ENCODE measurements at places on chromosomes 5 and 9.

DNA sequence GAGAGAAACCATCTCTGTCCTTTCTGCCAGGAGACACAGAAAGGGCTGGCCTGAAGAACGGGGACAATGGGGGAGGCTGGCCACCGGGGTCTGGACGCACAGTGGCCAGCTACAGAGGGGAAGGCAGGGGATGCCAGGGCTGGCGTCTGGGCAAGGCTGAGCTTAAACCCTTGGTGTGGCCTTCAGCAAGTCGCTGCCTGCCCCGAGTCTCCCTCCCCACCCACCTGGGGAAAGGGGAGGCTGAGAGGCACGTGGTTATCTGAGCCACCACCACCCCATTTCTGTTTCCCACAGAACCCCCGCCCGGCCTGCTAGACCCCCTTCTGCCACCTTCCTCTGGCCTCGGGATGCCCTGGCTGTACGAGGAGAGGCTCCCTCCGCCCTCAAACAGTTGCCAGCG lies 115.3 kb downstream of the VAV2 start:
- DNase-seq: no peak

GRCh38 chr9:107827304-107827703 lies 337.7 kb upstream of the KLF4 start:
- no peak for DNase-seq

- DNase-seq: no peak
Observed at GRCh38 chr5:121086671-121087070, 622.6 kb downstream of the PRR16 start.

DNA sequence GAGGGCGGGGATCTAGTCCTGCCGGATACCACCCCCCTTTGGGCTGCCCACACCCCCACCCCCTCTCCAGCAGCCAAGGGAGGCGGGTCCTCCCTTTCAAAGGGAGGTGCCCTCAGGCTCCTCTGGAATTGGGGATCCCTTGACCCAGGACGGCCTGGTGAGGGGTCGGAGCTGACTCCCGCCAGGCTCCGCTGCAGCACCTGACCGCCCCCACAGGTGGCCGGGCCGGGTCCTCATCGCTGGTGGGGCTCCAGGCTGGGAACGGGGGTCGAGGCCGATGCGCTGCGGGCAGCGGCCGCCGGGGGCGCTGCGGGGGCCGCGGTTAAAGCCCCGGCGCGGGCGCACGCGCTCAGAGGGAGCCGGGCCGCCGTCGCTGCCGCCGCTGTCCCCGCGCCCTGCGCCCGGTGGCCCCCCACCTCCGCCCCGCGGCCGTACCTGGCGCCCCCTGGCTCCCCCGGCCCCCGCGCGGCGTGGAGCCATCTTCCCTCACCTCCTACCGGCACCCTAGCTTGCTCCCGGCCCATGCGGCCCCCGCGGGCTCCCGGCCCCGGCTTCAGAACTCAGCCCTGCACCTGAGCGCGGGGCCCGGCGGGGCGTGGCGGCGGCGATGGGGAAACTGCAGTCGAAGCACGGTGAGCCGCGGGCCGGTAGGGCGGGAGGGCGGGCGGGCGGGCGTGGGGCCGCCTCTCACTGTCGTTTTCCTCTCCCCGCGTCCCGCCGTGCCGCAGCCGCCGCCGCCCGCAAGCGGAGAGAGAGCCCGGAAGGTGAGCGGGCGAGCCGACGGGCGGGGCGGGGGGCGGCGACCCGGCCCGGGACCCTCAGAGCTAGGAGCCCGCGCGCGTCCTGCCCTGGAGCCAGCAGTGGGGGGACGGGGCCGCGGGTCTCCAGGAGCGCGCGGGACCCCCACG lies at the start of gene NKD2:
TSS of gene NKD2 (plus strand) at position 352 of the 908 bp plus-strand sequence. CDS start at position 608, 256 bp downstream.
- no peak for DNase-seq

- DNase-seq: no peak
Observed at GRCh38 chr9:27528886-27529315, 713 bp downstream of the MOB3B start.

DNA sequence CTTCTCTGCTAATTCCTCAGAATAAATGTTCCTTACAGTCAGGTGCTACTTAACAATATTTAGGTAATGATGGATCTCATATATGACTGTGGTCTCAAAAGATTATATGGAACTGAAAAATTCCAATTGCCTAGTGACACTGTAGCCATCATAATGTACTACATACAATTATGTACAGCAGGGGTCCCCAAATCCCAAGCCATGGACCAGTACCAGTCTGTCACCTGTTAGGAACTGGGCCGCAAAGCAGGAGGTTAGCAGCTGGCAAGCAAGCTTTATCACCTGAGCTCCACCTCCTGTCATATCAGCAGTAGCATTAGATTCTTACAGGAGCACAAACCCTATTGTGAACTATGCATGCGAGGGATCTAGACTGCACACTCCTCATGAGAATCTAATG lies 69.6 kb downstream of the NR2F1-AS1 start:
- no peak for DNase-seq

DNA sequence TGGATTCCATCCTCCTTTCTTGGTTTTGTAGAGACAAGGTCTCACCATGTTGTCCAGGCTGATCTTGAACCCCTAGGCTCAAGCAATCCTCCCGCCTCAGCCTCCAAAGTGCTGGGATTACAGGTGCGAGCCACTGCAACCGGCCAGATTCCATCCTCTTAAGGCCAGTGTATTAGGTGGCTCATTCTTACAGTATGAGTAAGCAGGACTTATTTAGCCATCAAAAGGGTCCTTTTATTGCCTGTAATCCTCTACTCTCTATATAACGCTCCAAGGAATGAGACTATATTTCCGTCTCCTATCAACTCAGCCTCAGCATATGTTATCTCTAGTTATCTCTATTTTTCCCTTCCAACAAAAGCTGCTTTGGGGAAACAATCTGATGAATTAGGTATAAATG lies 3.0 kb upstream of the ERBIN start:
- no peak for DNase-seq

- no peak for DNase-seq
Observed at GRCh38 chr9:89787595-89787994, 182.8 kb downstream of the GADD45G start.

GRCh38 chr5:172049226-172049796 lies 42.9 kb upstream of the FBXW11 start:
- DNase-seq: no peak

DNA sequence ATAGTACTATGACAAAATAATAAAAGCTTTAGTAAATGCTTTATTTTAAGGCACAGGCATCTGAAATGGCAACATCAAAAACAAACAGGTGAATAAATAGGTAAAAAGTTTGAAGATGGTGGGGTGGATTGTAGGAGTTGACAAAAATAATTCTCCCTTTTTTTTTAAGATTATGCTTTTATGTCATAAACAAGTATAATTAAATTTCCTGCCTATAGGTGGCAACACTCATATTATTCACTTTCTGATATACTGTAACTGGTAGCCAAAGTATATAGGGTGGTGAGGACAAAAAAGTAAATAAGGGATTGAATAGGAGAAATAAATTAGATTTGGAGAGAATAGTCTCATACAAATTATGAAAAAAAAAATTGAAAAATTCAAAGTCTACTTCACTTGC lies 120.0 kb upstream of the ACOT12 start:
- DNase-seq: no peak

DNA sequence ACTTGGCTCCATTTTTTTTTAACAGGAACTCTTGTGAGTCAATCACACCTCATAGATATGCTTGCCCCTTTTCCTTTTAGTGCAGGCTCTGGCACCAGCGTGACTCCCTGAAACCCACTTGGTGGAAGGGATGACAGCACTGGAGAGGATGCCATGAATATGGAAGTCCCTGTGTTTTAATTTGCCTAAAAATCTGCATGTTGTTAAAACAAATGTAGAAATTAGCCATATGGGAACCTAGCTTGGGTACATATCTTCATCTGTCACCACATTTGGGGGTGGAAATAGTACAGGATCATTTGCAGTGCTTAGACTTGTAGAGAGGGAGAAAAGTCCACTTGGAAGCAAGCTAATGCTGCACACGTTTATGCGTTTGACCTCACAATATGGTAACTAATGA lies 179.0 kb downstream of the EBF1 start:
- no peak for DNase-seq

GRCh38 chr5:179821298-179822058 lies 773 bp downstream of the SQSTM1 start:
- DNase-seq: peak; percentile 71

- DNase-seq: no peak
Observed at GRCh38 chr5:59275510-59276324, 617.8 kb downstream of the PDE4D start.

GRCh38 chr5:36270876-36271575 lies 29.3 kb upstream of the NADK2 start:
- DNase-seq: no peak

DNA sequence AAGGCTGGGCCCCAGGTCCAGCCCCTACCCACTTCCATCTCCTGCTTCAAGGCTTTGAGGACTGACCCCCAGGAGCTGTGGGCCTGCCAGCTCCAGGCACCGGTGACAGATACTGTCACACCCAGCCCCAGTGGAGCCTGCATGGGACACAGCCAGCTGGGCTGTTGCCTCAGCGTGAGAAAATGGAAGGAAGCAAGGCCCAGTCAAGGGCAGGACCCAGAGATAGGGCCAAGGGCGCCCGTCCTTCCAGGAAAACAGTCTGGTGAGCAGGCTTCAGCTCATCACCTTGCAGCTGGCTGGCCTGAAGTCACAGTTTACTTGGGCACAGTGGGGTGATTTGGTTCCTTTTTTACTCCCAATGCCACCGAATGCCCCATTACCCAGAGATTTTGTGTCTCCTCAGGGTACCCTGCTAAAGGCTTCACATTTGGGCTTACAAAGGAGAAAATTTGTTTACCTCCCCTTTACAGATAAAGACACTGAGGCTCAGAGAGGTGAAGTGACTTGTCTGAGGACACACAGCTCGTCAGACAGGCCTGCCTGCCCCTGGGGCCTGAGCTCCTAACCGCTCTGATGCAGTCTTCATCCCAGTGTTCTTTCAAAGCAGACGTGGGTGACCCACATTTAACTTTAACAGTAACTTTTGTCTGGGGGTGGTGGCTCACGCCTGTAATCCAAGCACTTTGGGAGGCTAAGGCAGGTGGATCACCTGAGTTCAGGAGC lies 21.5 kb upstream of the WDR38 start:
- no peak for DNase-seq

DNA sequence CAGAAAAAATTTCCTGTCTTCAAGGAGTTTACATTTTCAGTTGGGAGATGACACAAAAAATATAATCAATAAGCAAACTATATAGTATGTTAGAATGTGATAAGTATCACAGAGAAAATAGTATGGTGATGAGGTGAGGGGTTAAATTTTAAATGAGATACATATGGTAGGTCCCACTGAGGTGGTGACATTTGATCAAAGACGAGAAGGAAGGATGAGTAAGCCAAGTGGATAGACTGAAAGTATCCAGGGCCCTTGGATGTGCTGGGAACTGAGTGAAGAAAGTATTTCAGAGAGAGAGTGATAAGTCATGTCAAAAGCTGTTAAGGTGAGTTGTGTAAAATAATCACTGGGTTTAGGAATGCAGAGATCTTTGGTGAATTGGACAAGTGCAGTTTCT lies 3.5 kb downstream of the CCDC192 start:
- no peak for DNase-seq

DNA sequence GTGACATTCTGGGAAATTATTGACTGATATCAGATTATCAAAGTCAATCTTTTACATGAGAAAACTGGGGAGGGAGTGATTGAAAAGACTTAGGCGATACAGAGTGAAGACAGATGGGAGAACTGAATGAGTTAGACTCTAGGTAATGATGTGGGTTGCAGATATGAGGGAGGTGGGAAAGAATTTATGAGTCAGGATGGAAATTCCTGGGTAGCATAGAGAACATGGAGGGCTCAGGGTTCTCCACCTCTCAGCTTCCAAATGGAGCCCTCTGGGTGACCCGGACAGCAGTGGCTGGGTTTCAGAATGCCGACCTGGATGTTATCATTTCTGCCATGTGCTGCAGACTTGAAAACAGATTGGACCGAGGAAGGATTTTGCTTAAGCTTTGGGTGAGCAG lies 75.4 kb upstream of the SHB start:
- DNase-seq: no peak

DNA sequence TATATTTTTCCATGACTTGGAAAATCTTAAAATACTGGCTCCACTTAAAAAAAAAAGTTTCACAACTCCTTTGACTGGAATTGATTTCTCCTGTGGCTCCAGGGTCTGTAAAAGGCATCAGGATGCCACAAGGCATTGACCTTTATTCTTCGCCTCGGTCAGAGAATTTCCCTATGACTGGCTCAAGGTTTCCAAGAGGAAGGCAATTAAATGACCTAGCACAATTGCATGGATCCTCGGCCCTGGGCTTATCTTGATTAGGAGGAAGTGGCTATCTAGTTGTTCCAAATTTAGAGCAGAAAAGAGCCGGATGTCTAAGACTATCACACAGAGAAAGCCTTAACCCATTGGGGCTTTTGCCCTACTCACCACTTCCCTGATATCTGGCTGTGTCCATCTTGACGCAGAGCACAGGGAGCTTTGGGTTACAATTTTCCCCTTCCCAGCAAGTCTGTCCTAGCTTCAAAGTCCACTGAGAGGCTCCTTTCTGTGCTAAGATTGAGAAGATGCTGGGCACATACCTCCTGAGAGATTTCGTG lies 56.9 kb upstream of the COL15A1 start:
- DNase-seq: no peak

DNA sequence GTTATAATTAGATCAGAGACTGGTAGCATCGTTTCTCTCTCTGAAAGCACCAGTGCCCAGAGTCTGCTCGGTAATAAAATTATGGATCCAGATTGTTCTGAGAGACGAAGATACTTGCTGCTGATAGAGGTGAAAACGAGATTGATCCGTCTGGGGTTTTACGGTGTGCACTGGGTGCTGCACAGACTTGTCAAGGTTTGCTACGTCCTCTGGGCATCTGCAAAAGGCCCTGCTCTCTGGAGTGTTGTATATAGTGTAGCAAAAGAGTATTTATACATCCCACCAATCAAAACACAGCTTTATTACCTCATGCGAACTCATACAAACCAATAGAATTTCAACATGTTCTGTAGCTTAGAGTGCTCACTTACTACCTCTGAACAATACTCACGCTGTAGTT lies 219.3 kb downstream of the PBX3 start:
- no peak for DNase-seq

GRCh38 chr9:113932906-113933584 lies 56.9 kb downstream of the ZNF618 start:
- DNase-seq: no peak

DNA sequence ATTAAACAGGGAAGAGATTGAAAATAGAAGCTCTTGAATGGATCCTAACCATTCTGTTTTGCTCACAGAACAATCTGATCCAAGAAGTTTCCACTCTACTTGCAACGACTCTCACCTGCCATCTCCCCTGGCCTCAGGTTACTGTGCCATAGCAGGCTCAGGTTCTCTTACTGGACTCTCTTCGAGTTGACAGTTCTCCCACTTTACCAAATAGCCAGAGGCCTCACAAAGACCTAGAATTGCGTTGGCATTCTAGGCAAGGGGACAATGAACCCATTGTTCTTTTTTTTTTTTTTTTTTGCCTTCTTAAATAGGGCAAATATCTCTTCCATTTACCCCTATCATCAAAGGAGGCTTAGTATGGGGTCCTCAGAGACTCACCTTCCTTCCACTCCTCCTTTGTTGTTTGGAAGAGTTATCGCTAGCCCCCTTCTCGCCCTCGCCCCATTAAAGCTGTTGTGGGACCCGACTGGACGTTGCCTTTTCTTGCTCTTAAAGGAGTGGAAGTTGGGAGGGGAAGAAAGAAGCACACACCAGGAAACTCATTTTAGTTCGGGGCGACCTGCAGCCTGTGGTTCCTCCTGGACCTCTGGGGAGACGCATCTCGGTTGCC lies 688 bp upstream of the PLPPR1 start:
- DNase-seq: no peak

- DNase-seq: no peak
Observed at GRCh38 chr9:134644725-134645606, 3.4 kb downstream of the COL5A1 start.
